ENCODE measurements at places on chromosomes 12 and 14. TPM values are rescaled to one million over a fixed set of nuclear protein-coding genes. Genes with fewer than 3 reads are reported as not detected.
A peak's percentile ranks its signal among the peaks of the same experiment; 100 is the strongest.

The DNAL1 gene
- total RNA-seq = 7.6 TPM

DNA sequence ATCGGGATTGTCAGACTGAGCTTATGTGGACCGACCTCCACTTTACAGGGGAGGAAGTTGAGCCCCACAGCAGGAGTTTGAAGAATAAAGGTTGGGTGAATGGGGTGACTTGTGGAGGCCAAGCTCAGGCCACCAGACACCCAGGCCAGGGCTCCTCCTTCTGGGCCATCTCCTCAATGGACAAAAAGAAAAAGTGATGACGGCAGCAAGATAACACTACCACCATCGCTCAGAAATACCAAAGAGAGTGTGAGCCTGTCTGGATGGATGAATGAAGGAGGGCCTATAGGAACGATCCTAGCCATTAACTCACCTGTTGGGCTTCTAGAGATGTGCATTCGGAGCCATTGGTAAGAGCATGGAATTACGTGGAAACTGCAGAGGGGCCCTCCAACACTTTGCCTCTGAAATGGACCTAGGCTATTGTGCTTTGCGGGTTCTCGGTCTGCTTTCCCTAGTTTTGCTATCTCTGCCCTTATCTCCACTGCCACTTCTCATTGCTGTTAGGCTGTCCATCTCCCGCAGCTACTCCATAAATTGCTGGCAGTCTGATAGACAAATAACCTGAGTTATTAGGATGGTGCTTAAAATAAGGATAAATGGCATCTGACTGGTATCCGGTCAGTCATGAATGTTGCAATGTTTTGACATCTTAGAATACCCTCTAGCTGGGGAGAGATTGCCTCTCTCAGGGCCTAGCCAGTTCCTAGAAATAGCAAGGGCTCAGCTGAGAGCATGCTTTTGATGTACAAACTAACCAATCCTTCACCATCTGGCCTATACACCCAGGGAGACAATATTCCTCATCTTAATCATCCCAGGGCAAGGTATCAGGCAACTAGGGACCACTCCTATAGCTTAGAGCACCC, 9.6 kb upstream of the PLEK2 start:
- H3K27me3 ChIP-seq = no peaks in the 10 kb centered on the region
- H3K36me3 ChIP-seq = no peaks in the 10 kb centered on the region
- no peak for DNase-seq
- no peaks in the 10 kb centered on the region for H3K4me1 ChIP-seq
- no peak overlapping the region for H3K4me3 ChIP-seq
- no peak overlapping the region for H3K27ac ChIP-seq

DNA sequence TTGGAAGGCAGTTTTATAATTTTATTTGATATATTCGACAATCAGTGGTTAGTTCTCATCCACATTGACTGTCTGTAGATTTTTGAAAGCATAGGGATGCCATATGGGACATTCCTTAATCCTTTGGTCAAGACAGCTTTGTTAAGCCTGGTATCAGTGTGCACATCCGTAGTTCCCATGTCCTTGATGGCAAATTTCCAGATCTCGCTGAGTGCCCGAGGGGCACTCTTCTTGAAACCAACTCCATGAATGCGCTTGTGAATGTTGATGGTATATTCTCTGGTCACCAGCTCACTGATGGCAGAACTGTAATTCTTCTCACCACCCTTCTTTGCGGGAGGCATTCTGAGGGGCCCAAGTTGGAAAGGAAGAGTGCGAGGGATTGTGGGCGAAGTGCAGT, 6.1 kb upstream of the DENND5B start:
- no peaks in the 10 kb centered on the region for H3K36me3 ChIP-seq
- no peaks in the 10 kb centered on the region for H3K27me3 ChIP-seq
- no peak overlapping the region for H3K4me3 ChIP-seq
- no peak for DNase-seq

- no peaks in the 10 kb centered on the region for H3K4me1 ChIP-seq
- DNase-seq = no peak
- H3K27ac ChIP-seq = no peak overlapping the region
- H3K36me3 ChIP-seq = no peaks in the 10 kb centered on the region
- H3K4me3 ChIP-seq = no peak overlapping the region
Observed at GRCh38 chr12:117606024-117606423, 244.6 kb upstream of the NOS1 start.

The BEGAIN gene
- total RNA-seq = 6.6 TPM

DNA sequence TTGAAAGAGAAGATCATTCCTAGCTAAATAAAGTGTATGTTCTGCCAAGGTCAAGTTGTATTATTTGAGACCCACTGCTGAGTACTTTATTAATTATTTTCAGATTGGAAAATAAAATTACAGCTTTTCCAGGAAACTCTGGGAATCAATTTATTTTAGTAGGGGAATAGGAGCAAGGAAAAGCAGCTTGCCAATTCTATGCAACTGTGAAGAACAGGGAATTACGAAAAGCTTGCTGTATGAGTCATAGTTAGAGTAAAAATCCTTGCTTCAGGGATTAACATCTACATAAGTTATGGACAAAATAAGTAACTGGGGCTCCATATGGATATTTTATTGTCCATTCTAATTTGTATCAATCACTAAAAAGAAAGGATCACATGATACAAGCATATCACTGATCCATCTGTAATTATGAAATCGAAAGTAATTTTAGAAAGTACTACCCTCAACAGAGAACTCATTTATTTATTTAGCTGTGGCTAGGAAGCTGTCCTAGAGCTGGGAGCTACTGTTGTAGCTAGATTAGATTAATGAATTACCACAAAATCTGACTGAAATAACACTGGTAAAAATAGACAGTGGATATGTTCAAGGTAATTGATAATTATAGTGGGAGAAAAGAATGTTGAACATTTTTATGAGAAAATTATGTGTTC, 303.5 kb upstream of the NPAS3 start:
- H3K27me3 ChIP-seq = no peaks in the 10 kb centered on the region
- no peak for DNase-seq
- no peaks in the 10 kb centered on the region for H3K36me3 ChIP-seq
- no peak overlapping the region for H3K27ac ChIP-seq
- H3K4me3 ChIP-seq = no peak overlapping the region
- H3K4me1 ChIP-seq = no peaks in the 10 kb centered on the region

DNA sequence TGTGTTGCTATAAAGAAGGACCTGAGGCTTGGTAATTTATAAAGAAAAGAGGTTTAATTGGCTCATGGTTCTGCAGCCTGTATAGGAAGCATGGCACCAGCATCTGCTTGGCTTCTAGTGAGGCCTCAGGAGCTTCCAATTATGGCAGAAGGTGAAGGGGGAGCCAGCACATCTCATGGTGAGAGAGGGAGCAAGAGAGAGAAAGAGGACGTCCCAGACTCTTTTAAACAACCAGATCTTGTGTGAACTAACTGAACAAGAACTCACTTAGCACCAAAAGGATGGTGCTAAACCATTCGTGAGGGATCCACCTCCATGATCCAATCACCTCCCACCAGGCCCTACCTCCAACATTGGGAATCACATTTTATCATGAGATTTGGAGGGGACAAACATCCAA, 6.1 kb upstream of the SNAPC1 start:
- no peak for DNase-seq
- H3K4me3 ChIP-seq = no peak overlapping the region
- H3K27me3 ChIP-seq = no peaks in the 10 kb centered on the region
- no peaks in the 10 kb centered on the region for H3K36me3 ChIP-seq
- no peak overlapping the region for H3K27ac ChIP-seq
- no peaks in the 10 kb centered on the region for H3K4me1 ChIP-seq

The BDKRB2 gene
- 17.4 TPM for total RNA-seq

- no peak for DNase-seq
- no peaks in the 10 kb centered on the region for H3K27me3 ChIP-seq
- no peaks in the 10 kb centered on the region for H3K36me3 ChIP-seq
- no peak overlapping the region for H3K27ac ChIP-seq
- no peaks in the 10 kb centered on the region for H3K4me1 ChIP-seq
Observed at GRCh38 chr14:65835501-65835900, 423.0 kb downstream of the FUT8 start.

DNA sequence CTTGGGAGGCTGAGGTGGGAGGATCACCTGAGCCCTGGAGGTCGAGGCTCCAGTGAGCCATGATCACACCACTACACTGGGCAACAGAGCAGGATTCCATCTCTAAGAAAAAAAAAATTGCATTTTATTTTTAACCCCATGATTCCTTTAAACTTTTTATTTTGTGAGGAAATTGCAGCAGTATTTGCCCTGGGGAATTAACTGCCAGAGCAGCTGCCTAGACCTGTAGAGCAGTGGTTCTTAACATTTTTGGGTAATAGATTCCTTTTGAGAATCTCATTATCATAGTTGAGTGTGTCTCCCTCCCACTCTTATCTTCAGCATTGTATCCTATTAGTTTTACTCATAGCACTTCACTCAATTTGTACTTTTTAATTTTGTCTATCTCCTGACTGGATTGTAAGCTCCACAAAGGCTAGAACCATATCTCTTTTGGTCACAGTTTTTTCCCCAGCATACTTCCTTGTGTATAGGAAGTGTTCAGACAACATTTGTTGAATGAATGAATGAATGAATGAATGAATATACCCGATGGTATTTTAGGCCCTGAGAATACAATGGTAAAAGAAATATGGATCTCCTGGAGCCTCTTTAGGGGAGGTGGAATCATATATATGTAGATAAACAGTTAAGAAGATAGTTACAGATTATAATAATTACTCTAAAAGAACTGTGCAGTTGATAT, 40.6 kb downstream of the BRMS1L start:
- no peak overlapping the region for H3K4me3 ChIP-seq
- H3K27me3 ChIP-seq = no peaks in the 10 kb centered on the region
- no peaks in the 10 kb centered on the region for H3K4me1 ChIP-seq
- no peak for DNase-seq
- no peak overlapping the region for H3K27ac ChIP-seq
- H3K36me3 ChIP-seq = no peaks in the 10 kb centered on the region

GRCh38 chr14:89743828-89744227, 210.7 kb downstream of the EFCAB11 start:
- H3K4me1 ChIP-seq = no peaks in the 10 kb centered on the region
- no peak for DNase-seq
- no peak overlapping the region for H3K4me3 ChIP-seq

DNA sequence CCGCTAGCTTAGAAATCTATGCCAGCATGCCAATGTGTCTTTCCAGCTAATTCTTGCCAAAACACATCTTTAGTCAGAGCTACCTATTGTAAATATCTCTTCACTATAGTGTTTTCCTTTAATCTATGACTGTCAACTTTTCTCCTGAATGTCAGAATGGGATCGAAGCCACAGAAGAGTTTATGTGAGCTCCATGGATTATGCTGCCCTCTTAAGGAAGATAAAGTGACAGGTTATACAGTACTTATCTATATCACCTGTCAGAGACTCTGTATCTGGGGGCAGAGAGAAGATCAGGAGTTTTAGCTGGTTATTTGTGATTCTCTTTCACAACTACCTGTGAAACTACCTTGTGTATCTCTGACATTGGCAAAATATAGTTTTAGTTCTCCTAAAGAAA, 204.3 kb upstream of the SEL1L start:
- no peak overlapping the region for H3K4me3 ChIP-seq
- H3K27ac ChIP-seq = no peak overlapping the region
- no peaks in the 10 kb centered on the region for H3K36me3 ChIP-seq
- DNase-seq = no peak

- H3K27me3 ChIP-seq = no peaks in the 10 kb centered on the region
- H3K27ac ChIP-seq = no peak overlapping the region
- no peaks in the 10 kb centered on the region for H3K4me1 ChIP-seq
- no peak overlapping the region for H3K4me3 ChIP-seq
- no peaks in the 10 kb centered on the region for H3K36me3 ChIP-seq
- DNase-seq = no peak
Observed at GRCh38 chr12:81726634-81727033, 32.5 kb downstream of the PPFIA2 start.

The KLHDC1 gene
- total RNA-seq = 3.4 TPM

DNA sequence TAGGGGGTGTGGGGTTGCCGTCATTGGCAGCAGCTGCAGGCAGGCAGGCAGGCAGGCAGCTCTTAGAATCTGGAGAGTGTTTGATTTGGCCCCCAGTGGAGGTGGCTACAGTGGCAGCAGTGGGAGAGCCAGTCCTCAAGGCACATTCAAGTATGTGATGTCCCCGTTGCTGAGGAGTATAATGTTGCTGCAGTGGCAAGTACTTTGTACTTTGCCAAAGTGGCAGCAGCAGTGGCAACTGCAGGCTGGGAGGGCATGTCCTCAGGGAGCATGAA, 147.1 kb downstream of the PAPOLA start:
- H3K4me1 ChIP-seq = no peaks in the 10 kb centered on the region
- no peak for DNase-seq
- no peak overlapping the region for H3K4me3 ChIP-seq
- H3K27ac ChIP-seq = no peak overlapping the region
- no peaks in the 10 kb centered on the region for H3K36me3 ChIP-seq
- H3K27me3 ChIP-seq = no peaks in the 10 kb centered on the region

GRCh38 chr14:72614365-72614764, 279.5 kb downstream of the DPF3 start:
- no peaks in the 10 kb centered on the region for H3K4me1 ChIP-seq
- DNase-seq = no peak
- no peaks in the 10 kb centered on the region for H3K36me3 ChIP-seq
- no peak overlapping the region for H3K27ac ChIP-seq
- no peak overlapping the region for H3K4me3 ChIP-seq
- no peaks in the 10 kb centered on the region for H3K27me3 ChIP-seq

DNA sequence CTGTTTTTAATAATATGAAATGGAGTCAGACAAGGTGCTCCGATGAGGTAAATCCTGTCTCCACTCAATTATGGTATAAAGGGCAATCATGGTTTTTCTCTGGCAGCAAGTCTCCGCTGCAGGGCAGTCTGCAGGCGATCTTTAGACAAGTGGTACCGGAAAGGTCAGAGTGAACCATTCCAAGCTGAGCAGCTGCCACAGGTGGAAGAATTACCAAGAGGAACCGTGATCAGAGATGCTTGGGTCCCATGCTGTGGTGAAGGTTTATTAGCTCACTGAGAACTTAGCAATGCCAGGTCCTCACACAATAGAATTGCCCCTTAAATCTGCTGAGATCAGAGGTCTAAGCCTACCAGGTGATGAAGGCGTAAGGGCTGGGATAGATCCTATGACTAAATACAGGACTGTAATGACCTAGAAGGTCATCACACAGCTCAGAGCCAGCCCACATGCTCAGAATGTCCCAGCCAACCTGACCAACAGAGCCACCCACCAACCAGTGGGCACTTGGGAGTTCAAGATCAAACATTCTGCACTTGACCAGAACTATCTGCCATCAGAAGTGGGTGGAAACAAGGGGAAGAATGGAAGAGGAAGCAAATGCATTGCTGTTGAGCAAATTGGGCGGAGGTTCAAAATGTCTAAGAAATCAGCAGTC, 175.2 kb upstream of the BCL2L14 start:
- no peak for DNase-seq
- H3K27me3 ChIP-seq = no peaks in the 10 kb centered on the region
- no peaks in the 10 kb centered on the region for H3K36me3 ChIP-seq

The CLEC6A gene
- total RNA-seq = not detected

The SERPINA12 gene
- total RNA-seq = not detected

- peak overlapping the region; percentile 42 for H3K27ac ChIP-seq
- no peaks in the 10 kb centered on the region for H3K27me3 ChIP-seq
- DNase-seq = peak; percentile 32
- no peak overlapping the region for H3K4me3 ChIP-seq
Observed at GRCh38 chr14:74567219-74567618, 44.8 kb downstream of the LTBP2 start.

- DNase-seq = no peak
- H3K4me3 ChIP-seq = no peak overlapping the region
- H3K27me3 ChIP-seq = no peaks in the 10 kb centered on the region
- no peaks in the 10 kb centered on the region for H3K4me1 ChIP-seq
- H3K27ac ChIP-seq = no peak overlapping the region
Observed at GRCh38 chr12:3935078-3935477, 61.9 kb upstream of the PARP11 start.
